ENCODE measurements at places on chromosomes 4 and X.

GRCh38 chr4:101101072-101101471 lies 246.3 kb downstream of the PPP3CA start:
- DNase-seq, result no peak

DNA sequence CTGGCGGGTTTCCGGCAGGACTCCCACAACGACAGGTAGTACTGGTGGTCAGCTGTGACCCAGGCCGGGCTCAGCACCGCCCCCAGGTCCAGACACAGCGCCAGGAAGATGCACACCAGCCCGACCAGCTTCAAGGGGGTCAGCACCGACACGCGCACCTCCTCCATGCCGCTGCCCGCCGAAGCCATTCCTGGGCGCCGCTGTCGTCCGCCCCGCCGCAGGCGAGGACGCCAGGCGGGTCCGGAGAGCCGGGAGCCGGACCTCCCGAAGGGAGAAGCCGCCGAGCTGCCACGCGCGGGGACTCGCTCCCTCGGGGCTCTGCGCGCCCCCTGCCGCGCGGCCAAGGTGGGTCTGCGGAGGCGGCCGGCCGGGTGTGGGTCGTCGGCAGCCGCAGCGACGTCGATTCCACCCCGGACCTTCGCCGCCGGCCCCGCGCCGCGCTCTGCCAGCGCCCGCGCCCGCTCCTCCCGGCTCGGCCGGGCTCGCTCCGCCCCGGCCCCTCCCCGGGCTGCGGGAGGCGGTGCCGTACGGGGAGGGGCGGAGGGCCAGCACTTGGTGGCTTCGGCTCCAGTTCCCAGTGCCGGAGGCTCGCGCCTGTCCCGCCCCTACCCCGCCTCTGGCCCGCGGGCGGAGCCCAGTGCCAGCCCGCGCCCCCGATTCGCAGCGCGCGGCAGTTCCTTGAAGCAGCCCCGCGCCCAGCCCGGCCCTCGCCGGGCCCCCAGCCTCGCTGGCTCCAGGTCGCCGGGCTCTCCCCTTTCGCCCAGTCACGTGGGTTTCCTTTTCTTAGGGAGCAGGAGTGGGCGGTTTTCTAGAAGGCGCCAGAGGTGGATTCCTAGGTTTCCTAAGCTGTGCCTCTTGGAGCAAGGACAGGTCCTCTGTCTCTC lies at the start of gene TMEM47:
TMEM47 (minus strand) TSS at position 444 of the 884 bp plus-strand sequence; CDS start at position 188, 256 bp downstream.
- peak; percentile 80 for DNase-seq

DNA sequence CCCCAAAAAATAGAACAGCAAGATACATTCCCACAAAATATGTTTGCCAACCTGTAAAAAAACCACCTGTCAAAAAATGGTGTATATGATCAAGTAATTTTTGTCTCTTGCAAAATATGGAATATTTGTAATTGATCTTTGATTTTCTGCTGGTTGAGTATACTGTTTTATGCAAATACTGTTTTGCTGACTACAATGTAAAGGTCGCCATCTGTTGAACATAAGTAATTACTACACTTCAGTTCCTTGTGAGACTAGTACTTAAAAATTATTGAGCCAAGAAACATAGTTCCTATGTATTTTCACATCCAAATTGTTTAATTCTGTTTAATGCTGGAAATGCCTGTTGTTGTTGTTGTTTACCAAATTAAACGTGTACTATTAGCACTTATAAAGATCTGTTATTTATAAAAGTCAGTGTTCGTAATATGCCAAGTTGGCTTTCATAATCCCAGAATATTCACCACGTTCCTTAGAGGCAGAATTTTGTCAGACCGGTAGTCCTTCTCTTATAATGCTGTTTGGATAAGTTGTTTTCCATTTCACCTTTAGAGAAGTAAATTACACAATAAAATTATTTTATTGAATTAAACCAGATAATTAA lies 144.2 kb downstream of the PDLIM5 start:
- DNase-seq, result no peak

GRCh38 chr4:82744284-82744968 lies 54.2 kb downstream of the SCD5 start:
- no peak for DNase-seq

DNA sequence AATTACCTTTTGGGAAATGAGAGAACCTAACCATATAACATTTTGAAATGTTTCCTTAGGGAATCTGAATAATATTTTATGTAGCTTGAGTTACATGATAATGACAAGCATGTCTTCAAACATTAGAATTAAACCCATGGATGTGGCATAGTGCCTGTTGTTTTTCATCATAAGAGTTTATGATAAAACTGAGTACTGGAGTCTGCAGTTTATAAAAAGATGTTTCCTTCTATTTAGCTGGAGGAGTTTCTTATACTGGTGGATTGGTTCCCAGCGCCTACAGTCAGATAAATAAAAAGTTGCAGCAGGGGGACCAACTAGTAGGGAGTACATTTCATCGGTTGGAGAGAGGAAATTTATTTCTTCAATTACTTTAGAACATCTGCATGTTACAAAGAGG lies 70.1 kb upstream of the PCDH18 start:
- DNase-seq, result no peak

DNA sequence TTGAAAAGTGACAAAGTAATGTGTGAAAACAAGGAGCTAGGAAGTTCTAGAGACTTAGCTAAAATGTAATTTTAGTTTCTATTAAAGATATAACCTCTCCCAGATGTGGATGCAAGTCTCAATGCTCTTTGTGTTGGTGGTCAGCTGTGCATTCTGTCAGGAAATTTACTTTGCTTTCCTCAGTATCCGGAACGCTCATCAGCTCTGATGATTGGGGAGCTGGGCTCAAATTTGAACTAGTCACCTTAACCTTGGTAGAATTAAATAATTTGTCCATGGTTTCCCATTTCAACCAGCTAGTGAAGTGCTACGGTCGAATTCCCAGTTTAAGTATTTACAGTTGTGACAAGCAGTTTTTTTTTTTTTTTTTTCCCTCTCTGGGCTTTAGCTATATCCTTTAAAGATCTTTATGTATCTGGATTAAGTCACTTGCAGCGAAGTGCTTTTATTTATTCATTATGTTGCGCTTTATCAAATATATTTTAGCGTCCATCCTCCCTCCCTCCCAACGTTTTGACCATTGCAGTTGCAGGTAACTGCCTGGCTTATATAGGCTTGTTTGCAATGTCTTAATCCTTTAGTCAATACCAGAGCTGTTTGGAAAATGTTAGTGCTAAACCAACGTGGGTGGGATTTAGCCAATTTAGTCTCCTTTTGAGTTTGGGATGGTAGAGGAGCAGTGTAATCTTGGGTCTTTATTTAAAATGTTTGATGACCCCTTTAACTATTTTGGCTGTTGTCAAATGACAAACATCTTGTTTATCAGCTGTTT lies 2.1 kb downstream of the OGT start:
- DNase-seq, result no peak

DNA sequence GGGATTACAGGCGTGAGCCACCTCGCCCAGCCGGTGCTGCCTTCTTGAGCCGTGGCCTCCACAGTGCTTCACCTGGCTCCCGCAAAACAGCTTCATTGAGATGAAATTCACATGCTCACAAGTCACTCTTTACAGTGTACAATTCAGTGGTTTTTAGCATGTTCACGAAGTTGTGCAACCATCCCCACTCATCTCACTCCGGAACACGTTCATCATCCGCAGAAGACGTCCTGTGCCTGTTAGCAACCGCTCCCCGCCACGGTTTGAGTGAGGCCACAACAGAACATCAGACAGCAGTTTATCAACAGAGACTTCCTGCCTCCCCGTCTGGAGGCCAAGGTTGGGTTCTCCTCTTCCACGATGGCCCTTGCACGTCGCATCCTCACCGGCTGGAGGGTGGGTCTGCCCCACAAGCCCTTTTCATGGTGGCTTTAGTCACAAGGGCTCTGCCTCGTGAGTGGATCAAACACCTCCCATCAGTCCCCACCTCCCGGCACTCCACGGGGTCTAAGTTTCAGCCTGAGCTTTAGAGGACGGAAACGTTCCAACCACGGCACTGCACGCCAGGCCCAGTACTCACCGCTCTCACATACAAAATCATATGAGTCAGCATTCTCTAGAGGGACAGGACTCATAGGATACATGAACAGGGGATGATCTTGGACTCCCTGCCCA lies 29.6 kb upstream of the SPON2 start:
- peak; percentile 75 for DNase-seq

GRCh38 chrX:153486171-153486570 lies 8.6 kb upstream of the BGN start:
- DNase-seq, result no peak

- no peak for DNase-seq
Measured at GRCh38 chr4:16537926-16538325, 311.7 kb upstream of the TAPT1 start.

GRCh38 chr4:88866862-88867550 lies 169.4 kb upstream of the NAP1L5 start:
- no peak for DNase-seq

DNA sequence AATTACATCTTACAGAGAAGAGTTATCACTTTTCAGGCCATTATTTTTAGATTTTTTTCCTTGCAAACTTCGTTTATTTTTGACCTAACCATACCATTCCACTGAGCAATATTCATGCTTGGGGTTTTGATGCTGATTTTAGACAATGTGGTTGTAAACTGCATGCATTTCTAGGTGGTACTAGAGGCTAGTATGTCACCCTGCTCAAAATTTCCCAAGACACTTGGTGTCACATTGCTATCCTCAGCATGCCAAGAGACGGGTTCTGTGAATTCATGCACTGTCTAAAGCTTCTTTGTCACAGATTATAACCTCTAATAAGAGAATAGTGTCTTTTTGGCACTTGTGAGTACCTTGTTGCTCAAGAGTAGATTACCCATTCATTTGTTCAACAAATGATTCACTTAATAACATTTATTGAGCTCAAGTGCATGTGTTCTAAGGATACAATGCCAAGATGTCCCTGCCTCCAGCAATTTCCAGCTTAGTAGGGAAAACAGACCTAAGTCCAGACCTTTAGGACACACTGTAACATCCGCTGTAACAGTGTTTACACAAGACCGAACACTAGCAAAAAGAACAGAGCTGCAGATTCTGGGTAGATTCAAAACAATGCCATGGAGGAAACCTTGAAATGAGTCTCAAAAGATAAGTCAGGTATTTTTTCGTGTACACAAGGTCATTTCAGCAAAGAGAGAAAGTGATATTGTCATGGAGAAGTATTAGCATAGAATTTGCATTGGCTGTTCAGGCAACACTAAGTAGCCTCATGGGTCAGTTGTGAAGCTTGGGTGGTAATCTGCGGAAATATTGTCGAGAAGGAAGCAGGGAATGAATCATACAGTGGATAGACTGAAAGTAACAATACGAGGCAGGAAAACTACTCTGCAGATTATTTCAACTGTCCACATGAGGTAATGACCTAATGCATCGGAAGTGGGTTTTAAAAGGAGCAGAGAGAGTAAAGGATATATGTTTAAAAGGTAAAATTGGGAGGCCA lies 515.1 kb upstream of the ZFP42 start:
- DNase-seq, result no peak

DNA sequence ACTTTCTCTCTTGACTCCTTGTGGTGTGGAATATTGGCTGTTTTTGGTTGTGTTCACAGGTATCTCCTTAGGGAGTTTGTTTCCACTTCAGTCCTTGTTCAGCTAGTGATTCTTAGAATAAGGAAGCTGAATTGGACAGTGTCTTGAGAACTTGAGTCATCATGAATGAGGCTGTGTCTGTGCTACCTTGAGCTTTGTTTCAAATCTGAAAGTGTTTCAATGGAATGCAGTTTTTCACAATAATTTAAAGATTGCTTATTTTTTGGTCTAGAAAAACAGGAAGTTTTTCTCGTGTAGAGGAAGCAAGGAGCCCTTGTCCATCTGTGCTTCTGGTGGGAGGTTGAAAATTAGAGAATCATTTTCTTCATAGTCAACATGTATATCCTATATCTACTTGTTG lies 76.5 kb downstream of the ZNF518B start:
- DNase-seq, result no peak

DNA sequence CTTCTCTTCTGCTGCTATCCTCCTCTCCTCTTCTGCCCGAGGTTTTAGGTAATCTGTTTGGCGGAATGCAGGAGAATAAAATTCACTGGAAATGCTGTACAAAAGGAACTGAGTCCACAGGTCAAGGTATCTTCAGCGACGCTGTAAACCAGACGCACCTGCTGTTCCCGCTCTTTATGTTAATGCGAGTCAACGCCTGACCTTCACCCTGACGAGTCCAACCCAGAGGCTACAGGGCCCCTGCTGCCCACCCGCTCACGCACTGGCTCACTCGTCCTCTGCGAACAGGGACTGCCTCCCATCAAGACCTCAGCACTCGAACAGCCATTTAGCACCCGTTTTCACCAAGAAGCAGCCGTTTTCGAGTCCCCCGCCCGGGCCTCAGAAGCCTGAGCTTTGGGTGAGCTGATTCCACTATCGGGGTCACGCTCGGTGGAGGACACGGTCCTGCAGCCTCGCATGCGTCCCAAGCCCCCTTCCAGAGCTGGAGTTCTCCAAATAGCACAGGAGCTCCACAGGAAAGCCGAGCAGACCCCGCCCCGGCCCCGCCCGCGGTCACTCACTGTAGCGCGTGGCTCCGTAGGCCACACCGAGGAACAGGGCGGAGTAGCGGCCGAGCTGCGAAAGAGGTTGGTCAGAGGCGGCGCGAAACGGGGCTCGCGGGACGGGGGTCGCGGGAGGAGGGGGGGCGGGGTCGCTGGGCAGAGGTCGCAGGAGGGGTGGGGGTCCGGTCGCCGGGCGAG lies 556 bp downstream of the ATP5ME start:
- DNase-seq, result no peak

DNA sequence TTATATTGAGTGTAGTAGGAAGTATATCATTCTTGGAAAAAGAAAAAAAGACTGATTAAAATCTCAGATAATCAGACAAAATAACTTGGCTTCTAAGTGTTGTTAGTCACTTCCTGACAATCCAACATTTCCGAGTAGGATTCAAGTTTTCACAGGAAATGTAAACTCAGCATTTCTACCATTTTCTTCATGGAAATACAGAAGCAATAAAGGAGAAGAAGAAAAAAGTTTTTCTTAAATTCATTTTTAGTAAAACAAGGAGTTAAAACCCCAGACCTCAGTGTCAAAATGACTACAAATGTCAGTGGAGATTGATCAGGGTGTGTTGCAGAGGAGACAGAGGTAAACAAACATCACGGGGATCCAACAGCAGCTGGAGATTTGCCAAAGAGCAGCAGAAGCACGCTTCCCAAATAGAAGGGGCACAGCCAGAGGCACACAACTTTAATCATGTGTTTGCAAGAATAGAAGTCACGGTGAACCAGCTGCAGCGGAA lies 129.3 kb upstream of the FAM9B start:
- DNase-seq, result no peak

- no peak for DNase-seq
Measured at GRCh38 chr4:100795581-100795980, 277.8 kb upstream of the EMCN start.

DNA sequence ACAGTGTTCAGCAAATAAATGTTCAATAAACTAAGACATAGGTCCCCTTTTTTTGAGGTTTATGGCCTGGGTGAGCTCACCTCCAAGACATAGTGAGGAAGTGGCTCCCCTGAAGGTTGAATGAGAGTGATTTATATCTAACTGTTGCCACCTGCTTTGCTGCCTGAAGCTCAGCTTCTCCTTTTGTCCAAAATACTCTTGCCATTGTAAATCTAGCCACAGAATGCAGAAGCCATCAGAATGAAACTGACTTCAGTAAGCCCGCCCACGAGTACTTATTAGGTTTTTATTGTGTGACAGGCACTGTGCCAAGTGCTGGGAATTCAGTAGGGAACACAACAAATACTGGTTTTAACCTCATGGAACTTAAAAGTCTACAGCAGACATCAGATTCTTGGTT lies 18.0 kb downstream of the SPINK2 start:
- DNase-seq, result no peak
